Lung (tissue), 17 donors: ENCODE measurements at places on chromosomes 6 and 20. TPM values are rescaled to one million over a fixed set of nuclear protein-coding genes. Genes with fewer than 3 reads are reported as not detected.

The MYMX gene
- total RNA-seq, result not detected

The TCFL5 gene
- total RNA-seq, result 8.6 TPM

The CDC5L gene
- 26.8 TPM for total RNA-seq

The CASS4 gene
- 30.7 TPM for total RNA-seq

The UBE2C gene
- 2.5 TPM for total RNA-seq

The SRMS gene
- total RNA-seq, result not detected

The EEF1A2 gene
- total RNA-seq, result 1.9 TPM

The OPN5 gene
- 0.12 TPM for total RNA-seq

The BPIFB2 gene
- total RNA-seq, result 2.3 TPM

The VSTM2L gene
- 71.6 TPM for total RNA-seq

The TMEM200A gene
- 7.9 TPM for total RNA-seq

The E2F1 gene
- total RNA-seq, result 10.9 TPM

The ARFGEF3 gene
- 28.1 TPM for total RNA-seq

The PLCB1 gene
- total RNA-seq, result 43.8 TPM

The OLIG3 gene
- not detected for total RNA-seq

The BMP6 gene
- 13.7 TPM for total RNA-seq

The CFB gene
- 212 TPM for total RNA-seq

The KIF6 gene
- 7.8 TPM for total RNA-seq

The C20orf141 gene
- total RNA-seq, result not detected

The AGPAT4 gene
- 14.5 TPM for total RNA-seq

The WFDC12 gene
- total RNA-seq, result 0.85 TPM

The ECT2L gene
- 13.4 TPM for total RNA-seq

The MMUT gene
- total RNA-seq, result 21.3 TPM

The BTN1A1 gene
- total RNA-seq, result 0.06 TPM

The ADAT2 gene
- total RNA-seq, result 11.1 TPM

The ADISSP gene
- total RNA-seq, result 8.6 TPM

The PROKR2 gene
- not detected for total RNA-seq

The MICAL1 gene
- 29.9 TPM for total RNA-seq

The TDRD6 gene
- total RNA-seq, result 1.8 TPM

The FRK gene
- 18.3 TPM for total RNA-seq

The FAM210B gene
- total RNA-seq, result 27.3 TPM

The GPANK1 gene
- 13.3 TPM for total RNA-seq

The EPPIN gene
- 0.09 TPM for total RNA-seq

The HCK gene
- 94.3 TPM for total RNA-seq

The DYNLT1 gene
- 145 TPM for total RNA-seq

The ZC2HC1B gene
- total RNA-seq, result 0.28 TPM

The HLA-DRA gene
- total RNA-seq, result 991 TPM

The ID1 gene
- total RNA-seq, result 389 TPM

The LST1 gene
- total RNA-seq, result 9.6 TPM

The FAM83B gene
- 0.86 TPM for total RNA-seq

The C4B gene
- 170 TPM for total RNA-seq

The PRND gene
- 12.1 TPM for total RNA-seq

The PSMB9 gene
- total RNA-seq, result 56.6 TPM

The AGER gene
- total RNA-seq, result 178 TPM

The RAD21L1 gene
- 0.23 TPM for total RNA-seq
